Stimulated activated CD8-positive, alpha-beta memory T cell treated with anti-CD3 and anti-CD28 coated beads, Interleukin-4, amount 100 ng/mL, for 4 hours (primary cell): ENCODE measurements at places on chromosomes 4 and X.

DNA sequence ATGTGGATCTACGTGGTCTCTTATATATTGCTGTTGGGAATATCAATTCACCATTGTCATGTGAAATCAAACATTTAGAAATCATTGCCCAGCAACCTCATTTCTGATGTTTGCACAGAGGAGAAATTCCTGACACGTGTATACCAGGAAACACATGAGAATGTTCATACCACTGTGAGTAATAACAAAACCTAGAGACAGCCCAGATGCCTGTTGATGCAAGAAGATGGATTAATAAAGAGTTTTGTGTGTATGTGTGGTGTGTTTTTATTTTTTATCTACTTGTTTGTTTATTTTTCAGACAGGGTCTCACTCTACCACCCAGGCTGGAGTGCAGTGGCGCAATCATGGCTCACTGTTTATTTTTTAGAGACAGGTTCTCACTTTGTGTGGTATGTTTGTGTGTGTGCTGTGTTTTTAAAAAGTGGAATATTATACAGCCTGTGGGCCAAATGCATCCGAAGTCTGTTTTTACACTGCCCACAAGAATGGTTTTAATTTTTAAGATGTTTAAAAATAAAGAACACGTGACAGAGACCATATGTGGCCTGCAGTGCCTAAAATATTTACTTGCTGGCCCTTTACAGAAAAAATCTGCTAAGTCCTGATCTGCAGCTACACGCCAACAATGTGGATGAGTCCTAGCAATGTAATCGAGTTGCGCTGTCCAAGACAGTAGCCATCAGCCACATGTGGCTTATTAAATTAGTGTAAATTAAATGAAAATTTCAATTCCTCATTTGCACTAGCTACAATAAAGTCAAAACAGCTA, 39.2 kb downstream of the TXLNG start:
- no peak for DNase-seq

- no peak for DNase-seq
Measured at GRCh38 chr4:86122404-86122803, 237.4 kb downstream of the MAPK10 start.

DNA sequence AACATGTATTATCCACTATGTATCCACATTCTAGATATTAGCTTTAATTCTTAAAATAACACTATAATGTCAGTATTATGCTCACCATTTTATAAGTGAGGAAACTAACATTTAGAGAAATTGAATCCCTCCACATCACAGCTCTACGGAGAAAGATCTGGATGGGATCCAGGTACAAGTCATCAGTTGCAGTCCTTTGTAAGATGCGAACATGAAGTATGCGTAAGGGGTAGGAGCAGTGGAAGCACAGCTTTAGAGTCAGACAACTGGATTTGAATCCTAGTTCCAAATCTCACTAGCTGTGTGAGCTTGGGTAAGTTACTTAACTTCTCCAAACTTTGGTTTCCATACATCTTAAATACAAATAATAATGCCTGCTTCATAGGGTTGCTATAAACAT, 162.5 kb downstream of the ATP10D start:
- no peak for DNase-seq

DNA sequence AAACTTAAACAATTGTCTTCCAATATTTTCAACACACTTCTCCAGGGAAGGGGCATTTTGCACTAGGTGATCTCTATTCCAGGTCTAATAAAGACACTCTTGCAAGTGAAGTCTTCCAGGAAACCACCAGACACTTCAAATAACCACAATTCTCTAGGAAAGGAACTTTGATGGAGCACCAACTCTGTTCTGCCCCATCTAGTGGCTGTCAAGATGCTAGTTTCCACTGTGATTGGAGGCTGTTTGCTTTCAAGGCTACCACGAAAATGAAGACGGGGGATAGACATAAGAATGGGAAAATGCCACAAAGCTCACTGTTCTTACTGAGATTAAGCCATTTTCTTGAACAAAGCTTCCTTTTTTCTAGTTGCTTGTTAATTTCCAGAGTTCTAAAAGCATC, 100.6 kb upstream of the F9 start:
- no peak for DNase-seq
